ENCODE measurements at places on chromosomes 11 and 22.

GRCh38 chr11:120547316-120547715 lies 35.8 kb downstream of the GRIK4 start:
- peak; percentile 69 for DNase-seq

DNA sequence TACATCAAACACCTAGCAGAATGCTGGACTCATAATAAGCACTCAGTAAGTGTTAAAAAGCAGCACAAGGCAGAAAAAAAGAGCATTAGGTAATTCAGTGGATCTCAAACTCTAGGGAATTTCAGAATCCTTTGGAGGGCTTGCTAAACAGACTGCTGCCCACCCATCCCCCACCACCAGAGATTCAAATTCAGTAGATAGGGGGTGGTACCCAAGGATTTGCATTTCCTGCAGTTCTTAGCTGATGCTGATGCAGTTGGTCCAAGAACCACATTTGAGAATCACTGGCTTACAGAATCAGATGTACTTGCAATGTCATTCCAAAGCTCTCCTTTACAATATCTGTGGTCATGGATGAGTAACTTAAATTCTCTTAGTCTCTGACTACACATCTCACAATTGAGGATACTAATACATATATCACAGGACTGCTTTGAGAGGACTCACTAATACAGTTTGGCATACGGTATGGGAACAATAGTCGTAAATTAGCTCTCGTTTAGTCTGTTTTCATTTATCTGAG lies 664.5 kb downstream of the KCNA4 start:
- no peak for DNase-seq

DNA sequence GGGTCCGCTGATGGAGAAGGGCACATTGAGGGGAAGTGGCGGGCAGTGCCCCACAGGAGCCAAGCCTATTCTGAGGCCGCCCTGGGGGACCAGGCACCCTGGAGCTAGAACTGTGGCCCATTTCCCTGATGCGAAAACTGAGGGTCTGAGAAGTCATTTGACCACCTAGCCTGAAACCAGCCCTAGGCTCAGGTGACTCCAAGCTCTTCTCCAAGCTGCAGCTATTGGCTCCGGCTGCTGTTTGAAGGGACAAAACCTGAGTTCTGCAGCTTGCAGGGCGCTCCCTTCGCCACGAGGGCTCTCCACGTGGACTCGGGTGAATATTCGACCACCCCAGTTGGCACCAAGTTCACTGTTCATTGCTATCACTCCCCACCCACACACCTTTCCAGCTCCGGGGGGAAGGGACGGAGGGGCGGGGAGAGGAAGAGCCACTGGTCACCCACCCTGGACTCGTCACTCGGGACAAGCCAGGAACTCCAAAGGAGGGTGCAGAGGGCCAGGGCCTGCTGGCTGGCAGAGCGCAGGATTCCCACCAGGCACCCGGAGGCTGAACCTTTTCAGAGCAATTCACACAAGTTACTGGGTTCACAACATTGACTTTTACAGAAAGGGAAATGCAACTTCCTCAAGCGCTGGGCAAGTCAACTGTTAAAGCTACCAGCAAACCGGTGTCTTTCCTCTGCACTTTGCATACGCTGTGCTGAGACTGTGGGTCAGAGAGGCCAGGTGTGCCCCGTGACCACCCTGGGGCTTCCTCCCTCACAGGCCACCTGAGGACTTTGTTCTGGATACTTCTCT lies 1.1 kb upstream of the RAC2 start:
- DNase-seq: no peak

DNA sequence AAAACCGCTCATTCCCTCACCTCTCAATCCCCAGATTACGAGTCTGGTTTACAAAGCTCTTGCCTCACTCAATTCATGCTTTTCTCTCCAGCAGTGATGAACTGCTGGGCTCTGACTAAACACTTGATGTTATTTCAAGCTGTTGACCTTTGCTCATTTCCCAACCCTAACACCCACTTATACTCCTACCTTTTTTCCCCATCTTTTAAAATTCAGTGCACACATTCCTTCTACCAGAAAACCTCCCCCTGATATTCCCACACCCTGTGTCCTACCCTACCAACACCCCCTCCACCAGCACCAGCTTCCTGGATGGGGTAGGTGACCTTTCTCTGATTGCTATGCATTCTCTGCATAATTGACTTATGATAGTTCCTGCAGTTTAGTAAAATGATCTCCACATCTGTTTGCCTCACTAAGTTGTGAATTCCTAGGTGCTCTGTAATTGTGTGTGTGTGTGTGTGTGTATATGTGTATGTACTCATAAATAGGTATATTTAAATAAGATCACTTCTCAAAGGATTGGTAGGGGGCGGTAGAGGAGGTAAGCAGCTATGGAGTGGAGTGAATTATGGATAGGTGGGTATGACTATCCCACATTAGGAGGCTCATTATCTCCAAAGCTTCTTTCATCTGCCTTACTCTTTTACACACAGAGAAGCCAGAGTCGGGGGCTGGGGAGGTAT lies 842 bp downstream of the HEPACAM start:
- no peak for DNase-seq

DNA sequence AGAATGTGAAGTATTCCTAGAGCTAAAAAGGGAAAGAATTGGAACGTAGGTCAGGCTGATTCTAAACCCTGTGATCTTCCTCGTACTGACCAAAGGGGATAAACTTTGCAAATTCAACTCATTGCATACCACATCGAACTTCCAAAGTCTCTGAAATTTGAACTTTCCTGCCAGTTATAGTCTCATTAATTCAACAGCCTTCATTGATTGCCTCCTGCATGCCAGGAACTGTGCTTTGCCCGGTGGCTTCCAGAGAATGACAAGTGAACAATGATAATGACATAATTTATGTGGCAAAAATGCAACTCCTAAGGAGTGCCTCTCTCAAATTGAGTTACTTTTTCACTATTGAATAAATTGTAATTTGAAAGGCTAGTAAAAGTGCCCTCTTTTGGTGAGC lies 107.7 kb upstream of the LDLRAD3 start:
- DNase-seq: no peak

DNA sequence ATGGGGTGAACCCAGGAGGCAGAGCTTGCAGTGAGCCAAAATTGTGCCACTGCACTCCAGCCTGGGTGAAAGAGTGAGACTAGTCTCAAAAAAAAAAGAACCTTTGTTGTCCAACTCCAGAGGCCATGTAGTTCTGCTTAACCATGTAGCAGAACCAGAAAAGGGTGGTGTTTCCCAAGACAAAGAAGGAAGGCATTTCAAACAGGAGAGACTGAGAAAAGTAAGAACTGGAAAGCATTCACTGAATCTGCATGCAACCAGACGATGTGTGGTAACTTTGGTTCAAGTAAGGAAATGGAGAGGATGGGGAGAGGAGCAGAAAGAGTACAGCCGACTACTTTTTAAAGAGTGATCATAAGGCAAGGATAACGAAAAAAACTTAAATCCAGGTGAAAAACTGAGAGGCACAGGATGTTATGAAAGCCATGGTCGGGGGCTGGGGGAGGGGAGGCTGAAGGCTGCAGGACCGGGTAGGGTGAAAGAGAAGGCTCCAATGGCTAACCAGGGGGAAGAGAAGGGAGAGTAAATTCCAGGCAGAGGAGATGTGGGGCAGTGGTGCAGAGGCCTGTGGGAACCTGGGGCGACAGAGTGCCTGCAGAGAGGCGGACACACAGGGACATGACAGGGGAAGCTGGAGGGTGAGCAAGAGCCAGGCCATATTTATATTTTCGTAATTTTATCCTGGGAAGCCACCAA lies 48.8 kb downstream of the MAPK1 start:
- no peak for DNase-seq

- no peak for DNase-seq
Observed at GRCh38 chr22:21694795-21695429, 29.1 kb downstream of the PPIL2 start.

- no peak for DNase-seq
Observed at GRCh38 chr11:118151431-118151830, 1.2 kb downstream of the SCN4B start.

DNA sequence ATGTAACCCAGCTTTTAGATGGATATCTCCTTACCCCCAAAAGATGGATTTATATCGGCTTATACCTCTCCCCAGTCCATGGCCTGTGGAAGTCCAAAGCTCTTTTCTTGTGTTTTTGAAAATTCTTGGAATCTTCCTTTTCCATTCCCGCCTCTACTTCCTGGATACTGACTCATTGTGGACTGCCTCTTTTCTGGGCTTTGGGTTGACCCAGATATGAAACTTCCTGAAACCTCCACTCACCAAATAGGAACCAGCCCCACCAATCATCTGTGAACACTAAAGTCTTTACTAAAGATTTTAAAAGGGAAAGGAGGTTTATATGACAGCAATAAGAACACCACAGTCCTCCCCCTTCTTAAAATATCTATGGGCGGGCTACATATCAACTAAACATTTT lies 163.4 kb upstream of the SYN3 start:
- DNase-seq: no peak

DNA sequence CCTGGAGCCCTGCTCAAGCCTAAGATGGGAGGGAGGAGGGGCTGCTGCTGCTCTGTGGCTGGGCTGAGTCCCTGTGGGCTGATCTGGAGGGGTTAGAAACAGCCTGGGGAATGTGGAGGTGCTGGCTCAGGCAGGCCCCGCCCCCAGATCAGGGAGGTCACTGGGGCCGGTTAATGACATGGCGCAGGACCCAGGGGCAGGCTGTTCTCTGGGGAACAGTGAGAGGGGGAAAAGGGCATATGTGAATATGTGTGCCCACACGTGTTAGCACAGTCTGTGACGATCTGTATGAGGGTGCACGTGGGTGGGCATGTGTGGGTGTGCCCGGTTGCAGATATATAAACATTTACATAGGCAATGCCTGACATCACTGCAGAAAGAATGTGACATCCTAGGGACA lies 143.5 kb downstream of the MIAT start:
- DNase-seq: no peak

- no peak for DNase-seq
Observed at GRCh38 chr11:60734279-60734678, 9.8 kb downstream of the MS4A18 start.

- no peak for DNase-seq
Observed at GRCh38 chr11:83436855-83437254, 150.7 kb upstream of the CCDC90B start.

GRCh38 chr11:22984045-22984444 lies 123.8 kb upstream of the CCDC179 start:
- no peak for DNase-seq

- no peak for DNase-seq
Observed at GRCh38 chr11:57867966-57868365, 106.4 kb downstream of the CTNND1 start.

GRCh38 chr11:57332694-57333440 lies 2.8 kb downstream of the SSRP1 start:
- no peak for DNase-seq

- no peak for DNase-seq
Observed at GRCh38 chr11:20159466-20160381, 551 bp downstream of the DBX1 start.

- DNase-seq: no peak
Observed at GRCh38 chr11:45053736-45054446, 92.5 kb upstream of the PRDM11 start.

DNA sequence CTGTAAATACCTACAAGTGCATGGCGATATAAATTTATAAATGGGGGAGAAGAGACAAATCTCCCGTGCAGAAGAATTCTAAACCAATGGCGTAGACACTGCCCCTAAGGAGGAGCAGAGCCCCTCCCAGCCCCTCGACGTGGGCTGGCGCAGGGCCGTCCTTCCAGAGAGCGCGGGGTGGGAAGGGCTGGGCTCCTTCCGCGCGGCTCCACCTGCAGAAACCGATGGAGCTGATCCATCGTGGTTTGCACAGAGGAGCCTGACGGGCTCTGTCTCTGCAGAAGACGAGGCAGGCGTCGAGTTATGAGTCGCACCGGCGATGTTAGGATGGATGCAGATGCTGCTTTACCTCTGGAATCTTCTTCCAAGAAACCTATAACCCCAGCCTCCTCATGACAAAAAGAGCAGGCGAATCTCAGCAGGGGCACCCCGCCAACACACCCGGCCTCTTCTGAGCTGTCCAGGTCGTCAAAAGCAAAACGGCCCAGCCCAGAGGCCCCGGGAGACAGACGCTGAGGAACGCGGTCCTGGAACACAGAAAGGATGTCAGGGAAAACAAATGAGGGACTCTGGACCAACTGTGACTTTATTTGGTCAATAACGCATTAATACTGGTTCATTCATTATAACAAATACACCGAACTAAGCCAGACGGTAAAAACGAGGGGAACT lies 11.0 kb upstream of the B4GALNT4 start:
- no peak for DNase-seq

- DNase-seq: no peak
Observed at GRCh38 chr22:26897384-26897783, 240.0 kb downstream of the MIAT start.

- no peak for DNase-seq
Observed at GRCh38 chr11:97687111-97687510, 1297.3 kb downstream of the JRKL start.

GRCh38 chr11:130313383-130314183 lies 1.1 kb downstream of the ZBTB44 start:
- DNase-seq: no peak

DNA sequence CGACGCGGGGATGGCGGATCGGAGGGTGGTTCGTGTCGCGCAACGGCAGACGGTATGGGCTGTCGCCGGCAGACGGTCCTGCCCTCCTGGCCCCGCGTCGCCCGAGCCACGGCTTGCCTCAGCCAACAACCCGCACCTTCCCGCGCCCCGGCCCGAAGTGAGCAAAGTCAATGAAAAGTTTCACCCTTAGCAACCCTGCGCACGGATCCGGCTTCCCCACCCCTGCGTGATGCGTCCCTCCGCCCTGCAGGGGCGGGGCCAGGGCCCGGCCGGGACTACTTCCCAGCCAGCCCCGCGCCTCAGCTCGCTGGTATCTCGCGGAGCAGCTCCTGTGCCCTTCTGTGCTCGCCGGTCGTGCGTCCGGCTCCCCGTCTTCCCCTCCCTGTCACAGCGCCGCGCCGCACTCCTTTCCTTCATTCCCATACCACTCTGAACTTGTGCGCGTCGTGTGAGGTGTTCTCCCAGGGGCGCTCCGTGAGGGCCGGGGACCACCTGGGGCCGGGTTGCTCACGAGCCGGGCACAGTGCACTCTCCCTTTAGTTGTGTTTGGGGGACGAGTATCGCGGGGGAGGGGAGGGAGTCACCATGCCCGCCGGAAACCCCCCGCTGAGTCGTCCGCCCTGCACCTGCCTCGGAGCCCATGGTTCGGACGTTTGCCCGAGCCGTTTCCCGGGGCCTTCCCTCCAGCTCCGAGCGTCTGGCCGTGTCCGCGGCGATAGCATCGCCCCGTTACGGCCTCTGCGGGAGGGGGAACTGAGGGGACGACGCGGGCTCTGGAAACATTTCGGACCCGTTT lies at the start of gene TOB2:
TSS of gene TOB2 (minus strand) at position 163 of the 796 bp plus-strand sequence. CDS start 9,456 bp downstream, outside the sequence.
- DNase-seq: peak; percentile 95

GRCh38 chr11:64871492-64871891 lies 6.9 kb downstream of the EHD1 start:
- DNase-seq: no peak

Data from right lung (tissue), 10 donors.